ENCODE measurements at places on chromosomes 7 and 10.
A peak's percentile ranks its signal among the peaks of the same experiment; 100 is the strongest.

DNA sequence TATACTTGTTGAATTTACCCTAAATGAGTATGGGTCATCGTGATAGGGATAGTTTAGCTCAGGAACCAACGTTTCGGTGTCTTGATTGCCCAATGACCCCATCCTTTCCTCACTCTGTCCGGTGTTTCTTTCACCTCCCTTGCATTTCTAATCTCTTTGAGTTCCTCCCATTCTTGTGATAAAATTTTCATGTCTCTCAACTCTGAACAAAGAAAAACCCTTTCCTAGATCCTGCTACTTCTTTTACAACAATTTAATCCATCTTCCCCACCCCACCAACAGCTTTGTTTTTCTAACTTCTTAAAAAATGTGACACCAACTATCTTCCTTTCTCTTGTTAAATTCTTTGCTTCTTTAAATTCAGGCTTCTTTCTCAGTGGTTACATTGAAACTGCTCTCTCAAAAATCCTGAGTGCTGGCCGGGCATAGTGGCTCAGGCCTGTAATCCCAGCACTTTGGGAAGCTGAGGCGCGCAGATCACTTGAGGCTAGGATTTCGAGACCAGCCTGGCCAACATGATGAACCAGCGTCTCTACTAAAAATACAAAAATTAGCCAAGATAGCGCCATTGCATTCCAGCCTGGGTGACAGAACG lies 130.3 kb upstream of the MINDY3 start:
- no peak for DNase-seq

- DNase-seq, result no peak
Observed at GRCh38 chr10:121610798-121611323, 12.6 kb upstream of the FGFR2 start.

GRCh38 chr7:15016766-15017165 lies 114.2 kb upstream of the DGKB start:
- DNase-seq, result peak; percentile 28

DNA sequence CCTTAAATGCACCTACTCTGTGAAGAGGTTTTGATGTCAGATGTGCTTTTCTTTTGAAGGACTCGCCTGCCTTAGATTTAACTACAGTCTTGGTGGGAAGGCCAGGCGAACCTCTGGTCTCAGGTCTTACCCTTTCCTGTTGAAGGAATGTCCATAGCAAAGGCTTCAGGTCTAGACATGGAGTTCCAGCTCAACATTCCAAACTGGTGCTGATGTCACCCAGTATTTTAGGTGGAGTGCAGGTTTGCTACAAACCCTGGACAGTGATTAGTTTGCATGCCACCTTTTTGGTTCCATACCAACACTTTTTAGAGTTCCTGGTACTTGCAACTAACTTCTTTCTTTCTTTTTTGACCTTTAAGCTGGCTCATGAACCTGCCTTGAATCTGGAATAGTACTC lies 258.7 kb downstream of the GFRA1 start:
- DNase-seq, result no peak

DNA sequence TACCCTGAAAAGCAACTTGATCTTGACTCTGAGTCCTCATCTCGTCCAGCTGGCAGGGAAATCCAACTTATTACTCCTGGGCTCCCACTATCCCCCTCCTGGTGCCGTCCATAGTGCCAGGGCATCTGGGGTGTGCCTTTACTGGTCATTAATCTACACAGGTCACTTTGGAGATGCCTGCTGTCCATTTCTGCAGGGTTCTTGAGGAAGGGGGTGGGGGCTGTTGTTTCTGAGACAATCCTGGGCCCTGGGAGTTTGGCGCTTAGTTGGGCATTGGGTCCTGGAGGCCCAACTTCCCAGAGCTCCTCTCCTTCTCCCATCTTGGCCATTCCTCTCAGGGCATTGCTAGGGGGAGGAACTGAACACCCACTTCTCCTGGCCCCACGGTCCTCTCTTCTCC lies 6.0 kb upstream of the TACR2 start:
- DNase-seq, result no peak

DNA sequence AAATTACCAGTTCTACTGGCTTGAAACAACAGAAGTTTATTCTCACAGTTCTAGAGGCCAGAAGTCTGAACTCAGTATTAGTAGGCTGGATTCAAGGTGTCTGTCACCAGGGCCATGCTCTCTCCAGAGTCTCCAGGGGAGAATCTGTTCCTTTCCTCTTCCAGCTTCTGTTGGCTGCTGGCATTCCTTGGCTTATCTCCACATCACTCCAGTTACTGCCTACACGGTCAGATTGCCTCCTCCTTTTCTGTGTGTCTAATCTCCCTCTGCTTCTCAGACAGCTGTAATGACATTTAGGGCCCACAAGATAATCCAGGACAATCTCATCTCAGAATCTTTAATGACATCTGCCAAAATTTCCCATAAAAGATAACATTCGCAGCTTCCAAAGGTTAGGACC lies 36.6 kb downstream of the MAPK8 start:
- DNase-seq, result no peak

GRCh38 chr7:22256541-22257096 lies 100.3 kb downstream of the RAPGEF5 start:
- DNase-seq, result no peak

- DNase-seq, result no peak
Observed at GRCh38 chr7:67805921-67806471, 809.4 kb downstream of the TYW1 start.

DNA sequence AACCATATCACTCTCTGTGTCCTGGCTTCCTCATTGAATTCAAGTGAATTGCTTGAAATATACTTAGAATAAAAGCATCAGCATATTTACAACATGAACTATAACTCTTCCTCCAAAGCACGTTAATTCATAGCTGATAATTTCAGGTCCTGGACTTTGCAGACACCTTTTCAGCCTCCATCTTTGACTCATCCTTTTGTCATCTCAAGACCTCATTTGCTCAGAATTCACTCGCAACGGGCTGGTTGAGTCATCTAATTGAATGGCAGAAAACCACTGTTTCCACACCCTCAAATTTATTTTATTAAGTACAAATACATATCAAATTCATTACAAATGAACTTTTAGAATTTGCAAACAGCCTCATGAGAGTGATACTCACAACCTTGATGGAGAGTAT lies 545.7 kb downstream of the GATA3 start:
- DNase-seq, result no peak

DNA sequence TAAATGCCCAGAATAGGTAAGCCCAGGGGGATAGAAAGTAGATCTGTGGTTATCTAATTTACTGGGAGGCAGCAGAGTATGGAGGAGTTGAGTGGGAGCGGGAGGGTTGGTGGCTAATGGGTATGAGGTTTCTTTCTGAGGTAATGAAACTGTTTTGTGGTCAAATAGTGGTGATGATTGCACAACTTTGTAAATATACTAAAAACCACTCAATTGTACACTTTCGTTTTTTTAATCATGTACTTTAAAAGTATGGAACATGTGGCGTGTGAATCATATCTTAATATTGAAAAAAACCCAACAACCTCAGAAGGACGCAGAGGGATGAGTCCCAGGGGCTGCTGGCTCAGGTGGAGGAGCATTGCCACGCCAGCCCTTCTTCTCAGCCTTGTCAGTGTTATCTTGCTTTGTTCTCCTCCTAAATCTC lies 118.1 kb downstream of the WDR11 start:
- peak; percentile 58 for DNase-seq

- peak; percentile 78 for DNase-seq
Observed at GRCh38 chr7:94396596-94396995, 1.9 kb downstream of the COL1A2 start.

- DNase-seq, result no peak
Observed at GRCh38 chr7:98909487-98909886, 31.2 kb downstream of the TRRAP start.

GRCh38 chr10:44618910-44619309 lies 234.0 kb upstream of the CXCL12 start:
- peak; percentile 36 for DNase-seq

DNA sequence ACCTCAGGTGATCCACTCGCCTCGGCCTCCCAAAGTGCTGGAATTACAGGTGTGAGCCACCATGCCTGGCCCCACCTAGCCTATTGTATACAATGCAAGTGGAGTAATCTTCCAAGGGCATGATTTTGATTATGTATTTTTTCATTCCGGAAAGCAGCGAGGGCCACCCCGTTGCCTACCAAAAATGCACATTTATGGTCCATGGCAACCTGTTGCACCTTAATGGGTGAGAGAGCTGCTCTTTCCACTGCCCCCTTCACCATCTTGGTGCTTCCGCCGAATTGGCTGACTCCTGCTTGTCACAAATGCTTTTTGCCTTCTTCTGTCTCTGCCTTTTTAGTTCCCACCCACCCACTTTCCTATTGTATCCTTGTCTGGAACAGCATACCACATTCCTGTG lies 699.5 kb downstream of the LRMDA start:
- no peak for DNase-seq

- no peak for DNase-seq
Observed at GRCh38 chr7:39509436-39509835, 56.8 kb upstream of the YAE1 start.

- no peak for DNase-seq
Observed at GRCh38 chr10:71382028-71382427, 14.7 kb upstream of the CDH23 start.

DNA sequence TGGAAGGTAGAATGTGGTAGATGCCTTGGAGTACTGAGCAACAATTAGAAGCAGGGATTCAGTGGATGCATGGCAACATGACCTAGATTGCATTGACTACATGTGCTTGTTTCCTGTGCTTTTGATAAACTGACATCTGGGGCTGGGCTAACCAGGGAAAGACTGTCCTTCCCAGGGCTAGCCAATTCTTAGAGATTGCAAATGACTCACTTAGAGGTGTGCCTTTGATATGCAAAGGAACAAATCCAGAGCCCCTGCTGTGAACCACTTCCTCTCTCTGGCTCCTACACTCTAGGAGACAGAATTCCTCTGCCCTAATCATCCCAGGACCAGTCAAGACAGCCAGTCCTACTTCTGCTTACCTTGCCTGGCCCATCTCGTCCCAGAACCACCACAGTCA lies 651.5 kb downstream of the LRMDA start:
- peak; percentile 87 for DNase-seq

DNA sequence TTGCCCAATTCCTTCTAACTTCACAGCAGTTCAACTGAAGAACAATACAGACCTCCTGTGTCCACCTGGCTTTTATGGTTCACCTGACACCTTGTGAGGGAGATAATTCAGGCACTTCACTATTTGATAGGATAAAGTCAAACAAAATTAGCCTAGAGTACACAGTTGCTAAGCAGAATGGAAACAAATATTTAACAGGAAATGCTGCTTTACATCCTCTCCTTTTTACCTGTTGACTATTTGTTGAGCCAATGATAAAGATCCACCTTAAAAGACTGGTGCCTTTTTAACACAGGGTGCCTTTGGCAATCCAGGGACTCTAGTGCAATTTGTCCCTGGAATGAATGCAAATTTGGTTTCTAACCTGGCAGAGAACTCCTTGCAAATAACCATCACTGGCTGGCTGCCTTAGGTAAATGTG lies 39.8 kb downstream of the ITPRID1 start:
- DNase-seq, result no peak

GRCh38 chr10:44990965-44991364 lies 9.8 kb upstream of the ZNF22 start:
- DNase-seq, result no peak

DNA sequence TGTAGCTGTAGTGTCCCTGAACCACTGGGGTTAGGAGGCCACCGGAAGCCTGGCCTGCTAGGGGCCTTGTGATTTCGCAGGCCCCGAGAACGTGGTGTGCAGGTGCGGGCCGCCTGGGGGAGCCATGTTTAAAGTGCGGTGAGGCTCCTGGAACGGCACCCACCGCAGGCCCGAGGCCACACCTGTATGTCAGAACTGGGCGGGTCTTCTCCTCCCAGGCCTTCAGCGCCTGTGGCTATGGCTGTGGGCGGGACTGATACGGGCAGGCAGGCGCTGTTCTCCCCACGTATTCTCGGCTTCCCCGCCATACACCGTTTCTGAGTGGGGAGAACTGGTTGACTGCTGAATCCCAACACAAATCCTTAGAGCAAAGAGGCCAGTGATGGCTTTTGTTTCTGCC lies 74.8 kb downstream of the DNAJB6 start:
- DNase-seq, result no peak

GRCh38 chr10:84424731-84425167 lies 96.4 kb downstream of the CCSER2 start:
- peak; percentile 92 for DNase-seq

DNA sequence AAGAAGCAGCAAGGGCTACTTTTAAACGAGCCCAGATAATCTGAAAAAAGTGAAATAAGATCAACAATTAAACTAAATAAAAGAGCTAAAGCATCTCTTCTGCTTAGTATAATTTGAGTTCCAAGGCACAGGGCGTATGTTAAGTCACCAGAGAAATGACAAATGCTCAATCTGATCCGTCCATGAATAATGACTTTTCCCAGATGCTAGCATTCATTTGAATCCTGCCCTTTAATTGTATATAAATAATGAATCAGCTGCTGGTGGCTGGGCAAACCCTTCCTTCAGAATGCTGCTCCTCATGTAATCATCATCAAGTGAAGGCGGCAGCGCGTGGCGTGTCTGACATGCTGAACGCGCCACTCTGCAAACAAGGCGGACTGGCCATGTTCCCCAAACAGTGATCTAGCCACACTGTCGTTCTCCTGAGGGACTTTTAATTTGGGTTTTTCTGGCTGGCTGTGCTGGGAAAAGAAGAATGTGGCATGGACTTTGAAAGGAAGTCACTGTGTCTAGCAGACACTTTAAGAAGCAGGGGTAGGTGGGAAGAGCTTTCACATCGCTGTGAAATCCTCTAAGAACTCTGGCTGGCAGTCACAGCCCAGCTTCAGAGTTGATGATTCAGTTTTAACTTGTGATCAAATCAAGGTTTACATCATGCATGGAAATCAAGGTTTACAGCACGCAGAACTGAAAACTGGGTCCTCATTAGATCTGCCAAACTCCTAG lies 70.7 kb downstream of the BEND7 start:
- no peak for DNase-seq

DNA sequence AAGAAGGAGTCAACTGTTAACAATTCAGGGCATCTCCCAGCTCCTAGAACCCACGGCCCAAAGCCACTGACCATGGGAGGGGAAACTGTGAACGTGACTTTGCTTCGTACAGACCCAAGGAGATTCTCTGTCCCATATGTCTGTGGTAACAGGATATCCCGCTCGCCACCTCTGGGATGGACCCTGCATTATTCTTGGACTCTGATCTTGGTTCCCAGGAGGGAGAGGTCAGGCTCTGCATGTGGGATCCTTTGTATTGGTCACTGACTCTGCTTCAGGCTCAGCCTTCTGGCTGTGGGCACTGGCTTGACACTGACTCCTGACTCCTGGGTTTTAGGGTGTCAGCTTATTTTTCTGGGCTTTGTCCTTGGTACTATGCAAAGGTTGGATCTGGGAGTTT lies 13.5 kb upstream of the MBL2 start:
- no peak for DNase-seq

DNA sequence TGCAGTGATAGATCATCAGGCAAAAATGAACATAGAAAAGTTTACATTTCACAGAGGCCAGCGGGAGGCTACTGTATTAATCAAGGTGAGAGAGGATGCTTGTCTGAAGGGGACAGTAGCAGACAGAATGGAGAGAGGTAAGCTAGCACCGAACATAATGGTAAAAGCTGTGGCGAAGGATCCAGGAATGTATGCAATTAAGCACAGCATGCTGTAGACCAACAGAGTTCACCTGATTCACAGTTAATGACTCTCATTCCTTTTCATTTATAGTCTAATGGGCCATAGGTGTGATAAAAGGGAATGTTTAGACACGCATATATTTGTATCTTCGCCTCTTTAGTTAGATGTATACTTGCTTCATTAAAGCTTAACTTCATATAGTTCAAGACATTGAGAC lies 150.9 kb upstream of the MBL2 start:
- no peak for DNase-seq

Data from fibroblast of skin of right quadriceps (primary cell).